ENCODE measurements at places on chromosomes 3 and 15.

DNA sequence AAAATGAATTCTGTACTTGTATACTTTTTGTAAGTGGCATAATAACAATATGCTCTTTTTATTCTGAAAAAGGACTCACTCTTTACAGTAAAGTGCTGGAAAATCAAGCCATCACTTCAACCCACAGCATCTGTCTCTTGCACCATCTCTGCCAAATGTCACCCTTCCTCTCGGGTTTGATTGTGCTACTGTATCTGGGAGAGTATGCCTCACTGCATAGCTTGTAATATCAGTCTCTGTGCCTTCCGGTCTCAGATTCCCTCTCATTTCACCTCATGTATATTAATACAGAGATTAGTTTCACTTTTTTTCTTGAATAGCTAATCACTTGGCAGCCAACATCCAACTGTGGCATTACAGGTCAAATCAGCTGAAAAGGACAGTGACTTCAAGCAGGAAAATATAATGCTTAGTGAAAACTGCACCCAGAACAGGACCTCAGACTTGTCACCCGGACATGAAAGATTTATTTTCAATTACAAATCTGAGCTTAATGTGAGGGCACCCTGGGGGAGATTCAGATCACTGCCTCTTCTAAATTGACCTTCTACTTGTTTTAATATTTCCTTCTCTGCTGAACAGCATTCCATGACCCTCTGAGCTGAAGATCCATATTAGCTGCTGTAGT lies 605.8 kb upstream of the NAALADL2 start:
- DNase-seq: no peak

- no peak for DNase-seq
Observed at GRCh38 chr3:143014921-143015320, 13.6 kb downstream of the U2SURP start.

DNA sequence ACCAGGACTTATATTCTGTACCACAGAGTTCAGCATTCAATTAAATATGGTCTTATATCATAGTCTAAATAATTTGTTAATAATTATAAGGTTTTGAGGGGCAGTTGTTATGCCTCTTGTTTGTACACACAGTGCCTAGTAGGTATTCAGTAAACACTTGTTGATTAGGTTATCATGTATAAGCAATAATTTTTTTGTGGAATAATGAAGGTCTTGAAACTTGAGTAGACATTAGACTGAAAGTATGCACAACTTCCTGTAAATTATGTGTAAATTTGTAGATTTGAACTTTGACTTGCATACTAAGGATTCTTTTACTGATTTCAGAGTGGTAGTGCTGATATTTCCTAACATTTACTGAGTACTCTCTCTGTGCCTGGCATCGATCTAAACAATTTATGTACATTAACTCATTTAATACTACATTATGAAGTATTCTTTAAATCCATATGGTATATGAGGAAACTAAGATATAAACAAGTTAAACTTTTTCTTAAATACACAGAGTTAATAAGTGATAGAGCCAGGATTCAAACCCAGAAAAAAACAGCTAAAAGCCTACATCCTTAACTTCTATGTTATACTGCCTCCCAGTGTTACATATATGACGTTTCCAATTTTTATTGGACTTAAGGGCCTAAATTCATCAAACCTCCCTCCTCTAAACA lies 65.1 kb downstream of the GLCE start:
- DNase-seq: no peak

- no peak for DNase-seq
Observed at GRCh38 chr3:111810909-111811308, 48.2 kb upstream of the PHLDB2 start.

GRCh38 chr3:128329491-128330213 lies 137.0 kb downstream of the DNAJB8 start:
- no peak for DNase-seq

DNA sequence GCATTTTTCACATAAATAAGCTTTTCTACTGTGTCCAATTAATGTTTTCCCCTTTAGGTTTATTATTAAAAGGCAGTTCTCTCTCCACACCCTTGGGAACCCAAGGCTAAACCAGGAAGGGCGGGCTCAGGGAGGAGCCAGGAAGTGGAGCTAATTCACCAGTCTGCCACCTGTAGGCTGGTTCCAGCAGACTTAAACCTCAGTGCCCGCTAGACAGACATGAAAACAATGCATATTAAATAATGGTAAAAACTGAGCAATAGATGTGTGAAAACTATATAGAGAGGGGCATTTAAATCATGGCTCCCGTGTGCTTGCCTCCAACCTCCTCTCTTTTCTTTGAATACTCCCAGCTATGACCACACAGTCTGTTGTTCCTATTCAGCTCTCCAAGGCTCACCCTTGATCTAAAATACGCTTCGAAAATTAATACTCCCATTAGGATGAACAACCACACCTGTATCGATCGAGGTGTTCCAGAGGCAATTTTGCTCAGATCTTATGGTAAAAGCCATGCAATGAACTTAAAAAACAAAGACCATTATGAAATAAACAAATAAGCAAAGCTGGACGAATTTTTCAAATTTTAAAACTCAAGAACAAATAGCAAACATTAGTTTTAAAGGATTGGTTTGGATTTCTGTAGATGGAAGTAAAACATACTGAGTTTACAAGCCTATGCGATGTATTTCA lies 253.3 kb downstream of the TJP1 start:
- DNase-seq: no peak

DNA sequence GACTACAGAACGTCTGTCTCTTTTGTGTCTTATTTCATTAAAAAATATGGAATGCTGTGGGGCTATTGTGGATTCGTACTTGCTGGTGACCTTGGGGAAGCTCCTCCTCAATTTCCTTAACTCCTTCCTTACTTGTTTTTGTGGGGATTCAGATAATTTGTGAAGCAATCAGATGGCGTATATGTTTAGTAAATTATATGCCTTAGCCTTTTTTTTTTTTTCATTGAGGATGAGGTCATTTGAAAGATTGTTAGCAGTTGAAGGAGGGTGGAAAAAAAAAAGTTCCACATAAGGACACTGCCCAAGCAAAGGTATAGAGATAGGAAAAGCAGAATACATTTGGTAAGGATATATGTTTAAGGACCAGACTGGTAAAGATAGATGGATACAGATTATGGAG lies 3.3 kb downstream of the RNF13 start:
- DNase-seq: no peak

DNA sequence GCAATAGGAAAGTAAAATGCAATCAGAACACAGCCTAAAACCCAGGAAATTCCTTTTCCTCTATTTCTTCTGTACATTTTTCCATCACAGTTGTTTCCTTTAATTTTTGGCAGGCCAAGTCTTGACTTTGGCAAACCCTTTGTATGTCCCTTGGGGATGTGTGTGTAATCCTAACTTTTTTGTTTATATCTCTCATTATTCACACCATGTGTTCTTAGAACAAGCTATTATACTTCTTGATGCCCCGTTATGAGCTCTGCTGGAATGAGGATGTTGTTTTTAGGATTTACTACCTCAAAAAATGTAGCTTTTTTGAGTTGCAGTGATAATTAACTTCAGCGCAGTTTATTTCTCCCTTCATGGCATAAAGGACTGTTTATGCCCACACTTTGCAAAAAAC lies 123.4 kb downstream of the ABI3BP start:
- DNase-seq: no peak

GRCh38 chr3:14876921-14877333 lies 58.2 kb downstream of the FGD5 start:
- no peak for DNase-seq

GRCh38 chr3:188385295-188385694 lies 231.3 kb downstream of the LPP start:
- DNase-seq: no peak

DNA sequence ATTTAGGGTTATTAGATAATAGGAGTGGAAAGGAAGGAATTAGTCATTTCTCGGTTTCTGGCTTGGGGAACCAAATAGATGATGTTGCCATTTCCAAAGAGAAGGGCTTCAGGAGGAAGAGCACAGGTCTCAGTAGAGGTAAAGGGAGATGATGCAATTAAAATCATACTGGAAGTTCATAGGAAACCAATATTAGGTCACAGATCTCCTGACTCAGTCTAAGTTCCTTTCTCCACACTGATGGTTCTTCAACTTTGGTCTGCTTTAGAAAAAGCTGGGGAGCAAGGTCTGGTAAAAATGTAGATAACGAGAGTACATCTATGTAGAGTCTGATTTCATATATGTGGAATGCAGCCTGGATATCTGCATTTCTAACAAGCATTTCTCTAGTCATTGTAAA lies 130.9 kb downstream of the POLQ start:
- DNase-seq: no peak

GRCh38 chr15:83477172-83477807 lies 30.1 kb downstream of the SH3GL3 start:
- DNase-seq: no peak

GRCh38 chr3:112671930-112672715 lies 31.2 kb upstream of the CCDC80 start:
- no peak for DNase-seq

DNA sequence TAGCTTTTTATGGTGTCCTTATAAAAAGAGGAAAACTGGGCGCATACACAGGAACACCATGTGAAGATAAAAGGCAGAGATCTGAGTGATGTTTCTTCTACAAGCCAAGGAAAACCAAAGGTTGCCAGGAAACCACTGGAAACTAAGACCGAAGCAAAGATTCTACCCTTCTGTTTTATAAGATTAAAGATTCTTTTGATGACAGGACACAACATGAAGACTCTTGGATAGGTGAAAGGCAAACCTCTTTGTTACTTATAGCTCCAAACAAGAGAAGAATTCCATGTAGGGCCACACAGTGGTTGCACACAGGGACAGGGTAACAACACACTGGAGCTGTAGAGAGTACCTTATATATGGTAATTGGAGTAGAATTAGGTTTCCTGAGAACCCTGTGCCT lies at the start of gene CD200R1L:
Gene CD200R1L (minus strand): TSS at position 101 of the 400 bp plus-strand sequence. CDS start 17,497 bp downstream, outside the sequence.
- DNase-seq: no peak

DNA sequence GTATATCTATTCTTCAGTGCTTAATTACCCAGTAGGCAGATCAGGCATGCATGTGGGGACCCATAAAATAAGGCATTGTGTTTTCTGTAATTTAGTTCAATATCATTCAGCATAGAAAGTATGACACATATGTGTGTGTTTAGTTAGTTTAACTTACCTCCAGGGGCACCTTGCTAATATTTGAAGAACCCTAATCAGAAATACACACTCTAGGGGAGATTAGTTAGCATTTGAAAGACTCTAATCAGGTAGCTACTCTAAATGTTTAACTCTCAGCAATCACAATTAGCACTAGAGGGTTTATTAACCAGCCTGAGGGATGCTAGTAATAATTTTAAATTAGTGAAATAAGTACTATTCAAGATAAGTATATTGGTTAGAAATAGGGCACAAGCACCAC lies 104.5 kb downstream of the ECT2 start:
- no peak for DNase-seq

- peak; percentile 13 for DNase-seq
Observed at GRCh38 chr3:184261854-184262763, 756 bp upstream of the CAMK2N2 start.

DNA sequence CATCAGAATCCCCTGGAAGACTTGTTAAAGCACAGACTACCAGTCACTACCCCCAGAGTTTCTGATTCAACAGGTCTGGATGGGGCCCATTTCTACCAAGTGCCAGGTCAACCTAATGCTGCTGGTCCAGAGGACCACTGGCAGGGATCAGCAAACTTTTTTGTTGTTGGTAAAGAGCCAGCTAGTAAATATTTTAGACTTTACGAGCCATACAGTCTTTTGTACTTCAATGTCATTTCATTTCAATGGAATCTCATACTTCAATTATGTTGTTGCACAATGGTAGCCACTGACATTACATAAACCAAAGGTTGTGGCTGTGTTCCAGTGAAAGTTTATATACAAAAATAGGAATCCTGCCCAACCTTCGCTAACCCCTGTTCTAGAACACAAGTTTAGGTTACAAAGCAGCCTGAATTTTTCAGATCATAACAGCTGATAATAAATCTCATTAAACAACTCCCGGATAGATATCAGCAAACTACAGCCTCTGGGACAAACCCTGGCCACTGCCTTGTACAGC lies 28.7 kb downstream of the ULK4 start:
- no peak for DNase-seq

- DNase-seq: no peak
Observed at GRCh38 chr15:41490355-41490754, 3.3 kb upstream of the ITPKA start.

- no peak for DNase-seq
Observed at GRCh38 chr15:60052796-60053195, 48.7 kb downstream of the FOXB1 start.

- DNase-seq: no peak
Observed at GRCh38 chr3:53748512-53749271, 97.5 kb downstream of the CHDH start.

- DNase-seq: no peak
Observed at GRCh38 chr15:31157644-31158069, 56.1 kb upstream of the TRPM1 start.

DNA sequence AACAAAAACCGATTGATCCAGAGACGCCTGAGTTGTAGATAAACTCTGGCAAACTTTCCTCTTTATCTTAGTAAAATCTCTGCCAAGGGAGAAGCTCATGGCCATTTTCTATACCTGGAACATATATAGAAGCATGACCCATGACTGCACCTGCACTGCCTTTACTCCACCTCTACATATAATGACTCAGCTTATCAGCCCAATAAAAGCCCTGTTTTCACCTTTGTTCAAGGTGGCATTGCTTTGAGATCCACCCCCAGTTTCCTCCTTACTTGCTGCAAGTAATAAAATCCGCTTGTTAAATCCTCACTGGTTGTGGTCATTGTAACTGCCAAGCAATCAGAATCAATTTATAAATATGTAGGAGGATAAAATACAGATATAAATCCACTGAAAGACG lies 1280.4 kb downstream of the NSUN3 start:
- DNase-seq: no peak

DNA sequence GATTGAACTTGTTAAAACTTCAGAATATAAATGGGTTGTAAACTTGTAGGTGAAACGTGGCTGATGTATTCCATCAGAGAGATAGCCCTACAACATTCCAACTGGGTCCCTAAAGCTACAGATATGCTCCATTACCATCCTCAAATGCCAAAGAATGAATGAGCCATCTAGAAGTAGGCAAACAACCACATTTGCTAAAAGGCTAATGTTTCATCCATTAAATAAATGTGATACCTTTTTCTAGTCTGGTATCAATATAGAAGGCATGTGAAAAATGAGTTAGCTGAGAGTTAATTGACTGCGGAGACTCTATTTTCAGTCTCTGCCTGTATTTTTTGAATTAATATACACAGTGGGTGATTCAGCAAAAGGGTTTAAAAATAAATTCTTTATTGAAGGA lies 203.8 kb downstream of the RBMS3 start:
- DNase-seq: no peak

DNA sequence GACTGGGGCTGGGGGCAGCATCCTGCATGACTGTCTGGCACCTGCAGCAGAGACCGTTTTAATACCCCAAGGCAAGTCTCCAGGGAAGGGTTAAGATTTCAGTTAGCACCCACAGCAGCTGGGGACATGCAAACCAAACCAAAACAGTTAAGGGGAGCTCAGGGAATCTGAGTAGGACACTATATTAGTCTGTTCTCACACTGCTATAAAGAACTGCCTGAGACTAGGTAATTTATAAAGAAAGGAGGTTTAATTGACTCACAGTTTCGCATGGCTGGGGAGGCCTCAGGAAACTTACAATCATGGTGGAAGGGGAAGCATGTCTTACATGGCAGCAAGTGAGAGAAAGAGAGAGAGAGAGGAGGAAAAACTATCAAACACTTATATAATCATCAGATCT lies 25.3 kb downstream of the GALNT15 start:
- DNase-seq: no peak

- no peak for DNase-seq
Observed at GRCh38 chr3:180911876-180912303, 580 bp upstream of the FXR1 start.
